Stimulated activated CD4-positive, alpha-beta T cell treated with anti-CD3 and anti-CD28 coated beads, Interleukin-12 subunit alpha, Interleukin-12 subunit beta, amount 100 ng/mL, for 48 hours (primary cell): ENCODE measurements at places on chromosomes 11 and 22.
A peak's percentile ranks its signal among the peaks of the same experiment; 100 is the strongest.

DNA sequence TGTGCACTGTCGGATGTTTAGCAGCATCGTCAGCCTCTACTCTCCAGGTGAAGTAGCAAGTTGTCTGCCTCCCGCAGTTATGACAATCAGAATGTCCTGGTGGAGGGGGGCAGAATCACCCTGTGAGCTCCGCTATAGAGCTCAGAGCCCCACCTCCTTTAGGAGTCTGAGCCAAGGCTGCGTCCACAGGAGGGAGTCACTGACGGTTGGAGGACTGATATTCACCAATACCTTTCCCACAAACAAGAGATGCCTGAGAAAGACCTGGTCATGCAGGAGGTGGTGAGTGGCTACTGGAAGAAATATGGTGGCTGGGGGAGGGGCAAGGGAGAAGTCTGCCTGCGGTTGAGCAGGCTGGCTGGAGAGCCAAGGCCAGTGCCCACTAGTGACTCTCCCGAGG lies 41.7 kb upstream of the ADA2 start:
- no peak for DNase-seq

- no peak for DNase-seq
Observed at GRCh38 chr22:31933816-31934482, 10.4 kb upstream of the YWHAH start.

GRCh38 chr11:36702330-36703054 lies 104.5 kb upstream of the RAG2 start:
- no peak for DNase-seq

DNA sequence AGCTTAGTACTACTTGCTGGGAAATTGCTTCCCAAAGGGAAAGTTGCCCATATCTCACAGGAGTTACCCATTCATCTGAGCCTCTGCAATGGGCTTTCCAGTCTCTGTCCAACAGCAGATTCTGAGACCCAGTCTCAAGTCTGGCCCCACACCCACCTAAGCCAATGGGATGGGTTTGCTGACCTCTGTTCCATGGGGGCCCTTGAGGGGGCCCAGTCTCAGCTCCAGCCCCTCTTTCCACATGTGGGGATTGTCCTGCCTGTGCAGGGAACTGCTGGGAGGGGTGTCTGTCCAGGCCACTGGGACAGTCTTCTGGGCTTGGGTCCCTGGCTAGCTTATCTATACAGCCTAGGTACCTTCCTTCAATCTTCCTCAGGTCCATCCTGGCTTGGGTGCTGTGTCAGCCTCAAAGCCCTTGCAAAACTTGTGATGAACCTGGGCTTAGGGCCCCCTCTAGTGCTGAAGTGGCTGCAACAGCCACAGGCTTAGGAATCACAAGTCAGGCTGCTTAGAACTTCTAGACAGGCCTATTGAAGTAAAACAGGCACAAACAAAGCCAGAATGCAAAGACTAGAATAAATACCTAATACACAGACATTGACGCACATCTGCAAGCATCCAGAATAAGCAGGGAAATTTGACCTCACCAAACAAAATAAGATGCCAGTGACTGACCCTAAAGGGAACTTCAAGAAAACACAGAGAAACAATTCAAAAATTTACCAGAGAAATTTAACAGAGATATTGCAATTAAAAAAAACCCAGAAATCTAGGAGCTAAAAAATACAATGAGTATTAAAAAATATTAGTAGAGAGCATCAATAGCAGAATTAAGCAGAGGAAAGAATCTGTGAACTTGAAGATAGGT lies 11.7 kb upstream of the PATL1 start:
- DNase-seq: peak; percentile 15

DNA sequence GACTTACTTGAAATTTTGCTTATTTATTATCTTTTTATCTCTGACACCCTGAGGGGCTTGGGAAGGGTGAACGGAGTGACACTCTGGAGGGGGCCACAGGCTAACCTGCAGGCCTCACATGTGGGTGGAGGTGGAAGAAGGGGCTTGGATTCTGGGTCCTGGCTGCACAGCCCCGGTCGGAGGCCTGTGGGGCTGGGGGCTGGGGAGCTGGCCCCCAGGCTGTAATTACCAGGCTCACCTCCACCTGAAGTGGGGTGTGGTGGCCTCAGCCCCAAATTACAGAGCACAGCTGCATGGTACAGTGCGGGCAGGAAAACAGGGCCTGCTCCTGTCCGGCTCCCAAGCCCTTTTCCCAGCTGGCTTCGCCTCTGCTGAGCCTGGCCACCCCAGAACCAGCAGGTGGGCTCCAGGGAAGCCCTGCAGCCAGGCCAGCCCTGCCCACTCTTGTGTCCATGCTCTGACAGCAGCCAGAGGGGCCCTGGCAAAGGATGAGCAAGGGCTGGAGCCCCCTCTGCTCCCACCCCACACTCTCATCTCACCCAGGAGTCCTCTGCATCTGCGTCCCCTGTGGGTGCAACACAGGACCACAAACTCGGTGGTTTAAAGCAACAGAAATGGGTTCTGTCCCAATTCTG lies 48.0 kb downstream of the IGF2 start:
- DNase-seq: no peak
